Stimulated activated CD8-positive, alpha-beta memory T cell treated with anti-CD3 and anti-CD28 coated beads, Interleukin-7, amount 100 ng/mL, for 1 hour (primary cell): ENCODE measurements at places on chromosomes 5 and 9.

DNA sequence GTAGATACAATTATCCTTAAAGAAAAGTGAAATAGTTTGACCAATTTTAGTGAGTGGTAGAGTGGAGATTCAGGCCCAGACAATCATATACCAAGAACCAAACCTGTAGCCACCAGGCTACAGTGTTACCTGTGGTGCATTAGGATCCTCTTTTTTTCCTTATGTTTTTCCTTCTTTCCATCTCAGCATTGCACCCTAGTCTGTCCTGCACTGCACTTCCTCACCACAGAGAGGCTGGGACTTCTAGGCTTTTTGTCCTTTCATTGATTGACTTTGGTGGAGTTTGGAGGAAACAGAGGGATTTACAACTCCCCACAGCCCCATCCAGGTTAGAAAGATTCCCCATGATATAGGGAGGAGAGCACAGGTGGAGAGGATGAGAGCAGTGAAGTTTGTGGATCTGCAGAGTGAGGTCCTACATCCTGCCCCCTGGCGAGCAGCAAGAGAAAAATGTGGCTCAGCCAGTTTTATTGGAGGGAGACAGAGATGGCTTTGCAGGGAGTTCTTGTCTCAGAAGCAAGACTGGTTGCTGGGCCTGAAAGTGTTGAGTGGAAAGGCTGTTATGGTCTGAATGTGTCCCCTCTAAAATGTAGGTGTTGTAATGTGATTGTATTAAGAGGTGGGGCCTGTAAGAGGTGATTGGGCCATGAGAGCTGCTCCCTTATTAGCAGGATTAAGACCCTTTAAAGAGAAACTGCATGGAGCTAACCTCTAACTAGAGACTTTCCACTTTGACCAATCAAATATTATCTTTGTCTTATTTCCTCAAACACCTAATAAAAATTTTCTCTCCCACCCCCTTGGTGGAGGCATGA lies 36.2 kb downstream of the KIF4B start:
- DNase-seq, result no peak

GRCh38 chr9:136791516-136792276 lies 552 bp downstream of the TMEM141 start:
- DNase-seq, result peak; percentile 43

DNA sequence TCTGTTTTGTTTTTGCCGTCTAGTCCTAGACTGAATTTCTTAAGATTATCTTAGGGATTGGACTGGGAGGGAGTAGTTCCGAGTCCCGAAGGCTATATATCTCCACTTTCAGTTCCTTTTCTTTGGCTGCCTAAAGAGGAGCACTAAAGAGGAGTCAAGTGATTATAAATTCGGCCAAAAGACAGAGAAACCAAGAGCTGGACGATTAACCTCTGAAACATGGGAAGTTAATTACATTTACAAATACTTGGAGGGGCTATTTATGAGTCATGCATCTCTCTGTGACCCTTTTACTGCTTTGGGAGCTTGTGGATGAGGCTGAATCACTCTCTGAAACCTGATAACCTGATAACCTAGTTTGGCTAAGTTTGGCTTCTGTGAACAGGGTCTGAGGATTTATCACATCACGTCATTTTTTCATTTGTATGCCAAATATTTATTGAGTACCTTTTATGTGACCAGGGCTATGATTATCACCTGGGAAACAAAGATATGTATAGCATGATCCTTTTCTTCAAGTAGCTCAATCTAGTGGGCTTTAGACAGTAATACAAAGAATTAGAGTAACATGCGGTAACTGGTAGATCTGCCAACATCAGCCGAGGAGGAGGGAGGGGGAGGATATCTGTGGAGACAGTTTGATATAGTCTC lies 180.9 kb downstream of the CD180 start:
- DNase-seq, result no peak

DNA sequence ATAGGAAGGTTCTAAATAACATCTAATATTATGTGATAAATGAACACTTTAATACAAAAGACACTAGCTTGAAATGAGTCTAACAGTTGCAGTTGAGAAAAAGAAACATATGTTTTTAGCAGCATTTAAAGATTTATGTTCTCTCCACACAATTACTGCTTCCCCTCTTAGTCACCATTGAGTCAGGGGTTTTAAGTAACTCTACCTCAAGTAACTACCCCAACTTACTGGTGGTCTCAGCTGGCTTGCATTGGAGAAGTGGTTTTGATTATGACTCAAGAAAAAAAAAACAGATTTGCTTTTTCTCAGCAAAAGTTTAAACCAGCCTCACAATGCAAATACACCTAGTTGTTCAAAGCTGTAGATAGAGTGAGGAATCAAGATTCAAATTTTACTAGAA lies 1216.5 kb upstream of the CDH9 start:
- no peak for DNase-seq

GRCh38 chr5:88829054-88829453 lies 53.9 kb downstream of the MEF2C start:
- DNase-seq, result no peak

DNA sequence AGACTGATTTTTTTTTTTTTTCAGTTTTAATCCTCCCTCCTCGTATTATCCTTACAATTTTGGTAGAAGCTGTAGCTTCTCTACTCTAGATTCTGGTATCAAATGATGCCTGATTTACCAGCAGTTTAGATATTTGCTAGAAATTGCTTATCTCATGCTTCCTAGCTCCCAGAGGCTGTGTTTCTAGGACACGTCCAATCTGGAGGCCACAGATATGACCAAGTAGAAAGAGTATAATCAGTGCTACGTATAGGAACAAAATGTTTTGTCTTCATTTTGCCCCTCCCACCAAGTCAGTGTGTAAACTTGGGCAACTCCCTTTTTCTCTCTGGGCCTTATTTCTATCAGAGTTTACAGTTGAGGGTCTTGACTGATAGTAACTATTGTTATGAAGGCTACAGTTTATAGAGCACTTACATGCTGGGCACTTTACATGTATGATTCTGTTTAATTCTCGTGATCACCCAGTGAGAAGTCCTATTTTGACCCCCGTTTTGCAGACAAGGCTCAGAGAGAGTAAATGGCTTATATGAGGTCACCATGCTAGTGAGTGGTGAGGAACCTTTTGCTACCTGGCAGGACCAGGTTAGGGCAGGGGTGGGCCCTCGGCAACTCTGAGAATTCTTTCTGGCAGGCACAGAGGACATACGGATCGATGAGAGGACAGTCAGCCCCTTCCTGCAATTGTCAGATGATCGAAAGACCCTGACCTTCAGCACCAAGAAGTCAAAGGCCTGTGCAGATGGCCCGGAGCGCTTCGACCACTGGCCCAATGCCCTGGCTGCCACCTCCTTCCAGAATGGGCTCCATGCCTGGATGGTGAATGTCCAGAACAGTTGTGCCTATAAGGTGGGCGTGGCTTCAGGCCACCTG lies 7.6 kb downstream of the HDHD3 start:
- DNase-seq, result no peak

- no peak for DNase-seq
Measured at GRCh38 chr5:132480893-132481595, 9.5 kb downstream of the IRF1 start.

DNA sequence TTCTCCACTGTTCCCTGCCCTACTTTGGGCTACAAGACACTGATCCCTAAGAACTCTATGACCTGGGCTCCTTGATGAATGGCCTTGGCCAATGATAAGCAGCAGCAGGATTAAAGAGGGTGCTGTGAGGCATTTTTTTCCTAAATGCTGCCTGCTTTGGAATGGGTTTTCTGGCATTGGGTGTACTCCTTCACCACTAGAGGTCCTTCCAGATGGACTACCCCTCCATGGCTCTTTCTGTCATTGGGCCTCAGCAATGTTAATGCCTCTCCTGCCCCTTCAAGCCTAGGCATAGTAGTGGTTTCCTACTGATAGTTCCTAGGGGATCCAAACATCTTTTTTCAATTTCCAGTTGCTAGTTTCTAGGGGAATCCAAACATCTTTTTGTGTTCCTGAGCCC lies 319.3 kb upstream of the RPS23 start:
- no peak for DNase-seq

- DNase-seq, result no peak
Measured at GRCh38 chr9:77679088-77679487, 31.0 kb upstream of the GNA14 start.

GRCh38 chr5:181282874-181283273 lies 21.9 kb upstream of the TRIM52 start:
- no peak for DNase-seq

DNA sequence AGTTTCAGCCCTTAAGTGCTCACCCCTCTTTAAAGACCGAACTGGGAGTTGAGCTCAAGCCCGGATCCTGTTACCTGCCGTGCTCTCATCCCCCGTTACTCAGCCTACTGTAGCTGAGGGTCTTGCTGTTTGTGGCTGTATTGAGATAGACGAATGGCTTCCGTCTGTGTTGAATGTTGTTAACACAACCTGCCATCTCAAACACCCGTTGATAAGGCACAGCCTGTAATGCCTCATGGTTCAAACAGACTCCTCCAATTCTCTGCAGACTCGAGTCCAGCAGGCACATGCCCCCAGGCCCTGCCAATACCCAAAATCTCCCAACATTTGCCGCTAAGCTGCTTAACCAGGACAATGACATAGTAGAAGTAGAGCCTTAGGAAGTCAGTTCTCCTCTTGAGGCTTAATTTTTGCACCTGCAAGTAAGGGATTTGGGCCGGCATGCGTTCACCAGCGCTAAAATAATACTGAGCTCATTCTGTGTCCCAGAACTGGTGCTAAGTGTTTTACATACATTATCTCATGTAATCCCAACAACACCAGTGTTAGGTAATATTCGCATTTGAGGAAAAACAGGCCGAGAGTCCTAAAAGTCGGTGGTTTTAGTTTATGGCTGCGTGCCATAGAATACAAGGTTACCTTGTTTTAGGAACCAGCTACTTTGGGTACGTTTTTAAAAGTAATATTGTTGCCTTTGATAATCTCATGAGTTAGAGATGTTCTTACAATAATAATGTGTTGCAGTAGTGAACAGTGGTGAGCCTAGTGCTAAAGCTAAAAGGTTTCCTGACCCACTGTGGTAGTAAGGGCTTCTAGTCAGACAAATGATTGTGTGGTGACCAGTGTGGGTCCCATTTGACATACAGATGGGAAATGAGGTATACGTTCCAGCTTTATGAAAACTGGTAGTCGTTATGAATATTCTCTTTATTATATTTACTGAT lies 1.5 kb upstream of the RFX3 start:
- DNase-seq, result peak; percentile 1

DNA sequence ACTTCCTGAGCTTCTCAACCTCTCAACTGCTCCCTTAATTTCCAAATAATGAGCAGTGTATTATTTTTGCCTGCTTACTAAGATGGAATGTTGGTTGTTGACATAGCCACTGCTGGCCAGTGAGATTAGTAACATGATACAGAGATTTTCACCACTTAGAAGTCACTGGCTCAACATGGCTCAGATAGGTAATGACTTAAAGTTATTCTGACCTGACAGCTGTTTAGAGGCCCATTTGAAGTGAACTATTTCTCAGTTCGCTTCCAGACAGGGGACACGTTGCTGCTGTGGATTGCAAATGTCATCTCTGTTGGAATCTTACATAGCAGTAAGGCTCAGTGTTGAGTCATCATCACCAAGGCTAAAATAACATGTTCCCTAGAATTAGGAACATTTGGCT lies 490.2 kb downstream of the TLE4 start:
- no peak for DNase-seq

GRCh38 chr5:165333623-165334022 lies 1828.2 kb downstream of the MAT2B start:
- DNase-seq, result no peak

GRCh38 chr9:36550135-36550534 lies 22.6 kb upstream of the MELK start:
- no peak for DNase-seq

GRCh38 chr9:29981013-29981412 lies 2403.4 kb upstream of the ACO1 start:
- DNase-seq, result no peak

- DNase-seq, result no peak
Measured at GRCh38 chr9:123399803-123400378, 43.9 kb downstream of the CRB2 start.

DNA sequence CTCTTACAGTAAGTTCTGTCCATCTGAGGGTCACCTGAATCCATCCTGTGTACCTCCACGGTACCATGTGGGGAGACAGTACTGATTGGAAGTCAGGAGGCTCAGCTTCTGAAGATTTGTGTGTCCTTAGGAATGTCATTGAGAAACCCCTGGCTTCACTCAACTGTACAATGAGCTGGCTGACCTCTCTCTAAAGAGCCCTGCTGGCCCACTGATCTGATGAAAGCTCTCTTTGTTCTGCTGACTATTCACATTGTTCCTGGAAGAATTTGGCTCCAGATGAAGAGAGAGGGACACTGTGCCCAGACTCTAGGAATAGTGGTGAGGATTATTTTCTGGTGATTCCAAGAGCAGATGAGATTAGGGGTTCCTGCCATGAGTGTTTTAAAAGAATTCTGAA lies 141.2 kb downstream of the LURAP1L start:
- DNase-seq, result no peak

DNA sequence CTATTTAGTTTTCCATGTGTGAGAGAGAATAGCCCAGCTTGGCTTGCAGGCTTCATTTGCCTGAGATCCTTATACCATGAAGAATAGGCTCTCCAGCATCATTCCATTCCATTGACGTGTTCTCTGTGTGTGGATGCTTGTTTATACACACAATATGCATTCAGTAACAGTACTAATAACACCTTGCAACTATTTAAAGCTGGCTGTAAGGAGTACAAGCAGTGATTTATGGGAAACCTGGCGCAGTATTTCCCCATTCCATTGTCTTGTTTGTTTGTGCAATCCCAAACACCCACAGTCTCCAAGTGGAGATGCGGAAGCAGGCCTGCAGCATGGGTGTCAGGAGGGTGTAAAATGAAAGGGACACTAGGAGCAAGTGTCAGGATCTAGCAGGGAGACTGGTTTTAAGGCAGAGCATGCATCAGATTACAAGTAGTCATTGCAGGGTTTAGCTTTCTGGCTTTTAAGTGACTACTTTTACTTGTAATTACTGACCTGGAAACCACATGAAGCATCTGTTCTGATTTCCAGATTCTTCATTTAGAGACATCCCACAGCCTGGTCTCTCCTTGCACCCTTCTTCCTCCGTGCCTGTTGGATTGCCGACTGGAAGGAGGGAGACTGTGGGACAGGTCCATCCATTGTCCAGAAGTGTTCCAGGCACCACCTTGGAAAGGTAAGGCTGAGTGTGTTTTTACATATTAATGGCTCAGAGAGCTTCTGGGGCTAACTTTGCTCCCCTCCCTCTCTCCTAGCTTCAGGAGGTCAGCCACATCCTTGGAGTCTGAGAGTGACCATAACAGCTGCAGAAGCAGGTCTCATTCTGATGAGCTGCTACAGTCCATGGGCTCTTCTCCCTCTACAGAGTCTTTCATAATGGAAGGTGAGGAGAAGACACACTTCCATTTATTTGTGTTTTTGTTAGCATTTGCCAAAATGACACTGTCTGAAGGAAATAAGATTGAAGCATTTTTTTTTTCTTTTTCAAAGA lies 241.6 kb downstream of the ARHGEF28 start:
- no peak for DNase-seq

DNA sequence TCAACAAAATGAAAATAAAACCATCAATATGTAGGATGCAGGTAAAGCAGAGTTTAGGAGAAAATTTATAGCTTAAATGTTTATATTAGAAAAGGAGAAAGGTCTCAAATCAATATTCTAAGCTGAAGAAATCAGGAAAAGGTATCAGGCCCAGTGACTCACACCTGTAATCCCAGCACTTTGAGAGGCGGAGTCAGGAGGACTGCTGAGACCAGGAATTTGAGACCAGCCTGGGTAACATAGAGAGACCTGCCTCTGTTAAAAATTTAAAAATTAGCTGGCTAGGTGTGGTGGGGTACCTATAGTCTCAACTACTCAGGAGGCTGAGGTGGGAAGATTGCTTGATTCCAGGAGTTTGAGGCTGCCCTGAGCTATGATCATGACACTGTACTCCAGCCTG lies 32.2 kb downstream of the CCDC69 start:
- no peak for DNase-seq

- no peak for DNase-seq
Measured at GRCh38 chr9:7858166-7858565, 58.6 kb upstream of the DMAC1 start.

- DNase-seq, result no peak
Measured at GRCh38 chr9:37679649-37680402, 29.1 kb downstream of the FRMPD1 start.
